A549 treated with GW870086 at 1 μM for 4 hours (cell line): ENCODE measurements at places on chromosomes 12 and 14. TPM values are rescaled to one million over a fixed set of nuclear protein-coding genes. Genes with fewer than 3 reads are reported as not detected.

Gene SMIM41
- total RNA-seq: not detected in 5 replicates

Gene DLGAP5
- total RNA-seq: 24.6 to 38.0 TPM (median 31.4 TPM) in 5 replicates

Gene RNASE3
- total RNA-seq: not detected in 5 replicates

Gene CACNA2D4
- total RNA-seq: not detected in 5 replicates

Gene AGAP2
- 0.03 to 0.16 TPM (median 0.14 TPM) in 4 of 5 replicates, not detected in the other for total RNA-seq

Gene CDCA4
- total RNA-seq: 42.2 to 52.9 TPM (median 49.5 TPM) in 5 replicates

Gene P2RX2
- 0.12 TPM in 1 of 5 replicates, not detected in the others for total RNA-seq

Gene ADCY4
- not detected in 5 replicates for total RNA-seq

Gene CCDC175
- total RNA-seq: not detected in 5 replicates

Gene PKP2
- 4.9 to 6.1 TPM (median 5.8 TPM) in 5 replicates for total RNA-seq

Gene GARIN6
- not detected in 5 replicates for total RNA-seq

Gene LAG3
- total RNA-seq: 0.94 to 2.1 TPM (median 1.5 TPM) in 5 replicates

Gene PTGER2
- total RNA-seq: 2.2 to 3.8 TPM (median 3.2 TPM) in 5 replicates

Gene HOXC5
- total RNA-seq: 0.38 to 1.3 TPM (median 0.61 TPM) in 5 replicates

Gene IGF1
- not detected in 5 replicates for total RNA-seq

Gene OTX2
- not detected in 5 replicates for total RNA-seq

Gene RFX4
- total RNA-seq: not detected in 5 replicates

Gene NKX2-1
- total RNA-seq: 0.05 to 0.10 TPM in 2 of 5 replicates, not detected in the others

Gene PDE3A
- total RNA-seq: 2.2 to 3.1 TPM (median 2.8 TPM) in 5 replicates

Gene AQP6
- not detected in 5 replicates for total RNA-seq

Gene IL26
- not detected in 5 replicates for total RNA-seq

Gene MMP17
- total RNA-seq: 8.1 to 15.1 TPM (median 10.6 TPM) in 5 replicates

Gene PLCZ1
- not detected in 5 replicates for total RNA-seq

Gene PMCH
- not detected in 5 replicates for total RNA-seq

Gene ASCL1
- 0.05 TPM in 1 of 5 replicates, not detected in the others for total RNA-seq

Gene B3GNT4
- total RNA-seq: 0.55 to 2.5 TPM (median 0.96 TPM) in 5 replicates

Gene DIO3
- 0.06 to 0.08 TPM (median 0.07 TPM) in 4 of 5 replicates, not detected in the other for total RNA-seq

Gene KRT72
- total RNA-seq: not detected in 5 replicates

Gene TROAP
- total RNA-seq: 79.5 to 98.3 TPM (median 86.0 TPM) in 5 replicates

Gene CCDC38
- total RNA-seq: 0.07 to 0.16 TPM (median 0.11 TPM) in 4 of 5 replicates, not detected in the other

Gene OR6C2
- not detected in 5 replicates for total RNA-seq

Gene PZP
- total RNA-seq: not detected in 5 replicates

Gene CACNA1C
- total RNA-seq: 0.03 to 0.05 TPM (median 0.03 TPM) in 3 of 5 replicates, not detected in the others

Gene RAD9B
- total RNA-seq: 0.09 to 0.61 TPM (median 0.29 TPM) in 5 replicates

Gene C12orf50
- 0.14 TPM in 1 of 5 replicates, not detected in the others for total RNA-seq

Gene PRICKLE1
- total RNA-seq: 0.65 to 0.91 TPM (median 0.69 TPM) in 5 replicates

Gene TMED10
- 247 to 315 TPM (median 274 TPM) in 5 replicates for total RNA-seq

Gene ITGB7
- 0.29 to 0.63 TPM (median 0.42 TPM) in 5 replicates for total RNA-seq

Gene SERPINA9
- total RNA-seq: not detected in 5 replicates

Gene KSR2
- 0.53 to 0.72 TPM (median 0.65 TPM) in 5 replicates for total RNA-seq

Gene SLCO1B1
- 0.19 to 0.46 TPM (median 0.29 TPM) in 5 replicates for total RNA-seq

Gene TMEM52B
- 0.08 to 0.64 TPM (median 0.16 TPM) in 4 of 5 replicates, not detected in the other for total RNA-seq

Gene KCNH5
- not detected in 5 replicates for total RNA-seq

Gene VSX2
- not detected in 5 replicates for total RNA-seq

Gene GLT1D1
- total RNA-seq: not detected in 5 replicates

Gene PLA2G1B
- not detected in 5 replicates for total RNA-seq

Gene CLEC6A
- not detected in 5 replicates for total RNA-seq

Gene SIX4
- 1.3 to 3.6 TPM (median 2.9 TPM) in 5 replicates for total RNA-seq

Gene BEGAIN
- total RNA-seq: 5.4 to 8.0 TPM (median 7.1 TPM) in 5 replicates

Gene IL31
- total RNA-seq: not detected in 5 replicates
